ENCODE measurements at places on chromosomes 7 and 10.

DNA sequence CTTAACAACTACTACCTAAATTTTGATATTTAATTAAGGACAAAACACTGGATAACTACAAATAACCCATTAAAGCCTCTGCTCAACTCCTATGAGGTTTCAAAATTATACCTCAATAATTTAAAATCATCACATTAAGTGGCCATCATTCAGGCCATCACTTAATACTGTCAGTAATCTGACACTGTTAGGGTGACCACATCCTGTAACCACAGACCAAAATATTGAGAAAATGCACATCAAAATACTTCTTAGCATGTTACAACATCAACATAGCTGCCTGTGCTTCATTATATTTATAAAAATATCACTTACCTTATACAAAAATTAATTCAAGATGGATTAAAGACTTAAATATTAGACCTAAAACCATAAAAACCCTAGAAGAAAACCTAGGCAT lies 23.3 kb downstream of the SEM1 start:
- no peak for DNase-seq

GRCh38 chr7:128937271-128937646 lies 468 bp upstream of the IRF5 start:
- no peak for DNase-seq

- DNase-seq: no peak
Measured at GRCh38 chr10:77381750-77382149, 255.9 kb downstream of the KCNMA1 start.

- DNase-seq: no peak
Measured at GRCh38 chr10:35487336-35488034, 117.7 kb upstream of the GJD4 start.

- DNase-seq: no peak
Measured at GRCh38 chr10:10804998-10805740, 212.5 kb upstream of the CELF2 start.

All from COR-L47 (cell line).